ENCODE measurements at places on chromosomes 13 and 19.

DNA sequence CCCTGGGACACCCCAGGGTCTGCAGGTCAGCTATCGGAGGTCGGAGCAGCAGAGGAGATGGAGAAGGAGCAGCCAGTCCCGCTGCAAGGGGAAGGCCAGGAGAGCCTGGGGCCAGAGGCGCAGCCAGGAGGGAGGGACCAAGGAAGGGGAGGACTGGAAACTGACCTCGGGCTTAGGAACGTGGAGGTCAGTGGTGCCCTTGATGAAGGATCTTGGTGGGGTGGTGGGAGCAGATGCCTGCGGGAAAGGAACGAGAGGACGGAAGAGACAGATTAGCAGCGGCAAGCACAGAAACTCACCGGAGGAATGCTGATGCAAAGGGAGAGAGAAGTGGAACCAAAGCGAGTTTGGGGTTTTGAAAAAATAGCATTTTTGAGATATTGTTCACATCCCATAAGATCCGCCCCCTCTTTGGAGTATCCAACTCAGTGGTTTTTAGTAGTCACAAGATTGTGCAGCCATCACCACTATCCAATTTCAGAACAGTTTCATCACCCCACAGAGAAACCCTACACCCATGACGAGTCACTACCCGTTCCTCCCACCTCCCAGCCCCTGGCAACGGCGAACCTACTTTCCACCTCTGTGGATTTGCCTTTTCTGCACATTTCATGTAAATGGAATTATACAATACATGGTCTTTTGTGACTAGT, 22.1 kb downstream of the PLEKHF1 start:
- DNase-seq: peak; percentile 37

DNA sequence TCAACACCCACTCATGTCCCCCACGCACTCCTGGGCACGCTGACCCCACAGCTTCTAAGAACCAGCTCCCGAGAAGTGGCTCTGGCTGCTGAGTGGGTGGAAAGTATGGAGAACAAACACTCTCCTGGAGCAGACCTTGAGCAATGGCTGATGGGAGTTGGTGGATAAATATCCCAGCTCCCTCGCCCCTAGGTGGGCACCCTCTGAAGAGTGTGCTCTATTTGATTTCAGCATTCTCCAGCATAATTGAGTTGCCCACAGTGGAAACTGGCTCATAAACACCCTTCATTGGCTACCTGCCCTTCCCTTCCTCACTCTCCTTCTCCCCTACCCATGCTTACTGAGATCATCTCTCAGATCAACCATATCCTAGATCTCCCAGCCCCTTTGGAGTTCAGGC, 41.5 kb upstream of the ADGRE5 start:
- no peak for DNase-seq

GRCh38 chr19:8366121-8366581, 2.2 kb downstream of the ANGPTL4 start:
- no peak for DNase-seq

DNA sequence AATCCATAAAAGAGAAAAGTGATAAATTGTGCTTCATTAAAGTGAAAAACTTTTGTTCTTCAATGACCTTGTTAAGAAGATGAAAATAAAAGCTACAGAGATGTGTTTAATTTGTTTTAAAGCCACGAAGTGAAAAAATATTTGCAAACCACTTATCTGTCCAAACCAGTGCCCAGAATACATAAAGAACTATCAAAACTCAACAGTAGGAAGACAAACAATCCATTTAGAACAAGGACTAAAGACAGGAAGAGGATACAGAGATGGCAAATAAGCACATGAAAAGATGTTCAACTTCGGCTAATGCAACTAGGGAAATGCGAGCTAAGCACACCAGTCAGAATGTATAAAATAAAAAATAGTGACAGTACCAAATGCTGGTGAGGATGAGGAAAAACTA, 15.0 kb downstream of the GJB6 start:
- DNase-seq: no peak

- DNase-seq: no peak
Observed at GRCh38 chr13:99958406-99959126, 13.0 kb downstream of the ZIC5 start.

DNA sequence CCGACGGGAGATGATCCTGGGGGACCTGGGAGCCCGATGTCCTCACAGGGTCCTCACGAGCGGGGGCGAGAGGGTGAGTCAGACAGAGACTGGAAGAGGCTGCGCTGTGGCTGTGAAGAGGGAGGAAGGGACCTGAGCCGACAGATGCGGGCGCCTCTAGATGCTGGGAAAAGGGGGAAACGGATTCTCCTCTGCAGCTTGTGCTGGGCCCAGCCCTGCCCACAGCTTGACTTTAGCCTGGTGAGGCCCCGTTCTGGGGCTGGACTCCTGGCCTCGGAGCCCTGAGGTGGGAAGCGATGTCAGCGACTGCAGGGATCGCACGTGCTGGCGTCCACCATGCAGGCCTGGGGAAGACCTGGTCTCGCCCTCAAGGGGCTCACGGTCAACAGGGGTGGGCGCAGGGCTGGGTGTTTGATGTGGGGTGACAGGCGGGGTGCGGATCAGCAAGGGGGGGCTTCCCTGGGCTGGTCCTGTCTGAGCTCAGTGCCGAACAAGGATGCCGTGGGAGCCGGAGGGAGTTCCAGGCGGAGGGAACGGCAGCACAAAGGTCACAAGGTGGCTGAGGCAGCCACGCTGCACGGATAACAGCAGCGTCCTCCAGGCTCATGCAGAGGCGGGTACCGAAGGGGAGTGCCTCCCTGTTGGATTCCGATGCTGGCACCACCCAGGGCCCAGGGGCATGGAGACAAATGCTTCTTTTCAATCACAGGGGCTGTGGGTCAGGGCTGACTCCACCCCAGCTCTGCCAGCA, 31.8 kb downstream of the PIP5K1C start:
- no peak for DNase-seq

- DNase-seq: no peak
Observed at GRCh38 chr19:54674021-54674617, 11.3 kb downstream of the LILRB4 start.

GRCh38 chr19:35988824-35989223, 6.2 kb upstream of the SDHAF1 start:
- no peak for DNase-seq

GRCh38 chr13:43166644-43167457, 143.5 kb downstream of the DNAJC15 start:
- no peak for DNase-seq

- DNase-seq: no peak
Observed at GRCh38 chr13:90511903-90512302, 835.6 kb upstream of the MIR17HG start.

DNA sequence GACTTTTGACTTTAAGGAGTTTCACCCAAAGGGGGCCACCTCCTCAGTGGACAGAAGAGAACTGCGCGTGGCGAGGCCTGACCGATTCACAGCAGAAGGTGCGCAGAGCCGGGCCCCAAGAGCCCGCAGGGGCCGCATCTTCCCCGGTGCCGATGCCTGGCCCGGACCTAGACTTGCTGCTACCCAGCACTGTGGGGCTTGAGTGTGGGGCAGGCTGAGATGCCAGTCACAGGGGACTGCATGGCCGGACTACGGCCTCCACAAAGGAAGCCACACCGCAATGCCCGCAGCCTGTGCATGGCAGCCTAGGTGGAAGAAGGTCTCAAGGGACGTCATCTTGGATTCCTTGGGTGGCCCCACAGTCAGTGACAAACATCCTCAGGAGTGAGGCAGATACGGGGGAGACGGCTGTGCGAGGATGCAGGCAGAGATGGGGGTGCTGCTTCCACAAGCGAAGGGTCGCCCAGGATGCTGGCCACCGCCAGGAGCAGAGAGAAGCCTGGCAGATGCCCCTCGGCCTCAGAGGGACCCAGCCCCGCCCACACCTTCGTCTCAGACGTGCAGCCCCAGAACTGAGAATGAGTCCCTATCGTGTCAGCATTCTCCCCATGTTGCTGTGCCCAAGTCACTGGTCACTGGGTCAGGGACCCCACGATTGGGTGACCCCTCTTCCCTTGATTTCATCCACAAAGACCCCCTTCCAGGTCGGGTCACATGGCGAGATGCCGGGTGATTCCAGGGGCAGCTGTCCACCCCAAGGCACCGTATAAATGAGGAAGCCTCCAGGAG, 16.9 kb downstream of the MOB3A start:
- no peak for DNase-seq

DNA sequence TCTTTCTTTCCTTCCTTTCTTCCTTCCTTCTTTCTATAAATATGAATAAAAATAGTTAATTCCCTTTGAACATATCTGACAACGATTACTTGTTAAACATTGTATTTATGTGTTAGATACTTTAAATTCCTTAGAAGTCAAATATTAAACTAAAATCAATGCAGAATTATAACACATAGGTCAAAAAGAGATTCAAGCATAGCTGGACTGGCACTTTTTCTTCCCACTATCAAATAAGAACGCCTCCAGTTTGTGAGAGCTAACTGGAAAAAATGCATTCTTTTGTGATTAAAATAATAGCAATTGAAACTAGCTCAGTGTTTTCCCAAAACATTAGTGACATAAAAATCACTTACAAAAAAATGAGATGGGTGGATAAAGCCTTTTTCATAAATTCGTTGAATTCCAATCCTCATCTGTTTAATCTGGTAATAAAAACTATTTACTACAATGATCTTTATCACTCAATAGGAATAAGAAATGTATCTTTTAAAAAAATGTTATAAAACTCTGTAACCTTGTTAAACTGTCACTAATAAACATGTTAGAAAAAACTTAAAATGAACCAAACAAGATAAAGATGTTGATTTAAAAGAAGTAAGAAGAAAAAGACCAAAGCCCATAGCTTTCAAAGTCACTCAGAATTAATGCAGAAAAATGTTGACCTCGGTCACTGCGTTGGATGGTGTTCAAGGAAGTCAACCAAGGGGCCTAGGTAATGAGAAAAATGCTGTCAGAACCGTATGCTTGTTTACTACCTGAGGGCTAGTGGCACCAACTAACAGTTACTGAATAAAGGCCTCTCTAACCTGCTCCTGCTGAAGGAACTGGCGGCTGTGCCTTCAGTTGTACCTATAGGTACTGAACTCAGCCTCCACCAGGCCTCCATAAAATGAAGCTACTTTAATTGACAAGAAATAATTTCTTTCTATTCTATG, 1039.5 kb upstream of the SLC10A2 start:
- no peak for DNase-seq

GRCh38 chr19:13613447-13613846, 107.2 kb upstream of the CACNA1A start:
- DNase-seq: no peak

DNA sequence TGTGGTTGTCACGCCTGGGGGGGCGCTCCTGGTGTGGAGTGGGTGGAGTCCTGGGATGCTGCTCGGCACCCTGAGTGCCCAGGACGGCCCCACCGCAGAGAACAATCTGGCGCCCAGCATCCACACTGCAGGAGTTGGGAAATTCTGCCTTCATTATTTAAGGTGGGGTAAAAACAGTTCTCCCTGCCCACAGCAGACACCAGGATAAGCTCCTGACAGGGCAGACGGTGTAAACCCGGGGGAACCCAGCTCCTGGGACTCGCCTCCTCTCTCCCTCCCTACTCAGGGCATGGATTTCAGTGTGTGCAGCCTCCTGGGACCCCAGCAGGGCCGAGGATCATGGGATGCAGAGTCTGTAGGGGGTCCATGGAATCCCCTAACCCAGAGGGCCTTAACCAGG, 7.7 kb upstream of the WDR18 start:
- no peak for DNase-seq

GRCh38 chr19:49488046-49488862, 846 bp downstream of the RPL13A start:
- DNase-seq: no peak

DNA sequence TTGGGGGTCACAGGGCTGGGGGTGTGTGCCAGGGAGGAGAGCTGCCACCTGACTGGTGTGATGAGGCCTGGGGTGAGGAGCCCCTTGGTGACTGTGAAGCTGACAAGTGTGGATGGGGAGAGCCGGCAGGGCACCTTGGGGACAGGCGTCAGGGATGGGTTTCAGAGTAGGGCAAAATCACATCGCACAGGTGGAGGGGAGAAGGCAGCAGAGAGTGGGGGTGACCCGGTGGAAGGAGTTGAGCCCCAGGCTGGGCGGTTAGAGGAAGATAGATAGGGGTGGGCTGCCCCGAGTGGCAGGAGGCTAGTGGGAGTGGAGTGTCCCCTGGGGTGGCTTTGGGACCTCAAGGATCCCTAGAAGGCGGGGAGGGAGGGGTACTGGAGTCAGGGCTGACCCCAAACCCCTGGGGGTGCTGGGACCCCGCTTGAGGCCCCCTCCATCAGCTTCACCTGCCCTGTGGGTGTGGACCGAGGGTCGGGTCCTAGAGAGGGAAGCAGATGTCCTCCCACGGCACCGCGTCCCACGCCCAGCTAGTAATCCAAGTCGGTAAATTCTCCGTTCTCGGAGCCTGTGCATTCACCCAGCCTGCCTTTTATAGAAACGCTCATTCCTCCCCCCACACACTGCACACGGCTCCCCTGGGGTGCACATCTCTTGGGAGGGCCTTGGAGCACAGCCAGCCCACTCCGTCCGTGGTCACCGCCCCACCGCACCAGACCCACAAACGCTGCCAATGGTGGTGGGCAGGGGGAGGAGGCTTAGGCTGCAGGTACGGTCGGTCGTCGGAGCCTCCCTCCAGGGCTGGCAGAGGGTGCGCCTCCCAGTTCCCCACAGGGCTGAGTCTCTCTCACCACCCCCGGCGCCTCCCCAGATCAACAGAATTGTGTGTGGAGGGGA, 2.4 kb downstream of the CTXN1 start:
- DNase-seq: no peak

DNA sequence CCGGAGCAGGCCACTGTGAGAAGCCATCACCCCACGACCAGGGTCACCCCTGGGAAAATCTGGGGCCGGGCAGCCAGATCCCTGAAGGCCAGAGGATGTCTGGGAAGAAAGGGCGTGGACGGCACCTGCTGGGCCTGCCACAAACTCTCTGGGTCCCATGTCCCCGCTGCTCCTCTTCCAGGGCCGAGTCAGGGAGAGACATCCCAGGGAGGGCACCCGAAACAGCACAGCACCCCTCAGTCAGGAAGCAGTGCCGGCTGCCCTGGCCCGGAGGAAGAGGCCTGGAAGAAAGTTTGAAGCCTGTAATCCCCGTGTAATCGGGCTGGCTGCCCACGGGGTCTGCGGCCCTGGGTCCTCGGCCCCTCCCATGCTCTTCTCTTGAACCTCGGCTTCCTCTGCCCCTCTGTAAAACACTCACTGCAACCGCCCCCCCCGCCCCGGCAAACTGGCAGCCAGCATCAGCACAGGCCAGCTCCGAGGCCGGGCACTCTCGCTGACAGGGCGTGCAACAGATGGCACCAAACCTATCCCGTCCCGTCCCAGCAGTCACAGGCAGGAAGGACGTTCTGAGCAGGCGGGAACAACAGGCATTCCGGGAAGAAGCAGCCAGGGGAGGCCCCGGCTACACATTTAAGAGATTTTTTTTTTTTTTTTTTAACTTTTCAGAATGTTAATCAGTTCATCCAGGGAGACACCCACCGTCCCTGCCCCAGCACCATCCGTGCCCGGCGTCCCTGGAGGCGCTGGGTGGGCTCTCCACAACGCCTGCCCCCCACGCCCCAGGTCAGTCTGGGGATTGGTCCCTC, 1.5 kb downstream of the SBNO2 start:
- no peak for DNase-seq
